CD4-positive, alpha-beta T cell treated with Interleukin-1 beta for 1 hour (primary cell): ENCODE measurements at places on chromosomes 16 and 17.

- DNase-seq: no peak
These were observed 7.6 kb downstream of the SNN start for GRCh38 chr16:11675561-11676511.

DNA sequence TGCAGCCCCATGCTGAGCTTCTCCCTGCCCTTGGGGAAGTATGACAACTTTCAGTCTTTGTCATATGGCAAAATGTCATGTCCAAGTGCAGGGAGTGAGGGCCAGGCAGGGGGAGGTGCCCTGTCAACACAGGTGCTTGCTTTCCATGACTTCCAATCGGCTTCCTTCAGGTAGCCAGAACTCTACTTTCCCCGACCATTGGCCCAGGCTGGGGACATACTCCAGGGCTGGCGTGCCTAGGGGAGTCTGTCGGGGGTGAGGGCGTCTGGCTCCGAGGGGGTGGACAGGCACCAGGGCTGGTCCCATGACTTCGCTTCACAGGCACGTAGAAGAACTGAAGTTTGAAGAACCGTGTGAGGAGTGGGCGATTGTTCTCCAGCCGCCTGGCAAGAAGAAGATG lies 19.8 kb upstream of the PIK3R6 start:
- DNase-seq: no peak

DNA sequence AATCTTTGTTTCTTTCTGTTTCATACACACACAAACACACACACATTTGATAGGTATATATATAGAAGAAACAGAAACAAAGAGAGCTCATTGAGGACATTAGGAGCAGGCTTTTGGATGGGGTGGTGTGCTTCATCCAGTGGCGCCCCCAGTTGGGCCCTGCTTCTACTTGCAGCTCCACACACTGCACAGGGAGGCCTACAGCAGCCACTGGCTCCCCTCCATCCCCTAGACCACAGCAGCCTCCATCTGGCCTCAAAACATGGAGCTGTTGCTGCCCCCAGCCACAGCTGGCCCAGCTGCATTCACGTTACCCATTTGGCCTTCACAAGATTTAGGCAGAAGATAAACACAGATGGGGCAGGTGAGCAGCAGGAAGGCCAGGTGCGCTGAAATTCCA lies 33.1 kb upstream of the NF1 start:
- DNase-seq: no peak

DNA sequence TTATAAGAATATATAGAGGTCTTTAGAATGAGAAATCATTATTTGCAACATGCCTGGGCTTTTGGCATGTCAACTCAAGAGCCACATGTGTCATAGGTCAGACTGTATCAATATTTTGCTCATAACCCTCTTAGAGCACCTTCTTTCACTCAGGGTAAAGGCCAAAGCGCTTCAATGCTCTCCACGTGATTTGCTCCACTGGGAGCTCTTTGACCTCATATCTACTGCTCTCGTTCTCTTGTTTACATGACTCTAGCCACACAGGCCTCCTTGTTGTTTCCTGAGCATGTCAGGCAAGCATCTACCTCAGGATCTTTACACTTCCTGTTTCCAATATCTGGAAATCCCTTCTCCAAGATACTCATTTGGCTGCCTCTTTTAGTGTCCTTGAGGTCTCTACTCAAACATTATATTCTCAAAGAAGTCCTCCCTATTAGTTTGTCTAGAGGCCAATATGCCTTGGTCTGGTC lies 148.4 kb downstream of the TOX3 start:
- no peak for DNase-seq

- DNase-seq: peak; percentile 66
These were observed 59.8 kb downstream of the NEUROD2 start for GRCh38 chr17:39547713-39548478.

DNA sequence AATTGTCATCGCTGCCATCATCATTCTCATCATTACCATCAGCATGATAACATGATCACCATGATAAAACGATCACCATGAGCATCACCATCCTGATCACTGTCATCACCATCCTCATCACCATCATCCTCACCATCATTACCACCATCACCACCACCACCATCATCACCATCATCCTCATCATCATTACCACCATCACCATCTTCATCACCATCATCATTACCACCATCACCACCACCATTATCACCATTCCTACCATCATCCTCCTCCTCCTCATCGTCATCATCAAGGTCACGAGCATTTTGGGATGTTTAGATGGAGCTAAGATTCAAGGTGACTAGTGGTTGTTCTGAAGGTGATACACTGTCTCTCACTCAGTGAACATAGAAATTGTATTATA lies 221.0 kb downstream of the FOXL1 start:
- DNase-seq: no peak

- no peak for DNase-seq
These were observed 48.5 kb downstream of the ARHGAP27 start for GRCh38 chr17:45384047-45384788.

- DNase-seq: no peak
These were observed 55.4 kb downstream of the CREBBP start for GRCh38 chr16:3825103-3825502.

DNA sequence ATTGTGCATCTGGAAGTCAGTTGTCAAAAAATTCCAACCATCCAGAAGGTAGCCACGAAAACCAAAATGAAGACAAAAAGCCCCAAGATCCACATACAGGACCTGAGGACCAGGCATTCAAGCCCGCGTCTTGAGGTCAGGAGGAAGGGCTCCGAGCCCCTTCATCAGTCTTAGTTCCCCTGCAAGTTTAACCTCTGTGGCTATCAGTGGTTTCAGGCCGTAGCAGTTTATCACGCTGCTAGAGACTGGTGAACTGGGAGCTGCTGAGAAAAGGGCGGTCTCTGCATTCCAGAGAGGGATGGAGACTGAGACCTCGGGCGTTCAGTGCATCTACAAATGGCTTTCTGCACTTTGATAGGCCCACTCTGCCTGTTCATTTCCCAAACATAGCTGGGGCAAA lies 70.6 kb downstream of the IRF8 start:
- no peak for DNase-seq

- no peak for DNase-seq
These were observed 67.7 kb downstream of the TBX4 start for GRCh38 chr17:61519754-61520440.

DNA sequence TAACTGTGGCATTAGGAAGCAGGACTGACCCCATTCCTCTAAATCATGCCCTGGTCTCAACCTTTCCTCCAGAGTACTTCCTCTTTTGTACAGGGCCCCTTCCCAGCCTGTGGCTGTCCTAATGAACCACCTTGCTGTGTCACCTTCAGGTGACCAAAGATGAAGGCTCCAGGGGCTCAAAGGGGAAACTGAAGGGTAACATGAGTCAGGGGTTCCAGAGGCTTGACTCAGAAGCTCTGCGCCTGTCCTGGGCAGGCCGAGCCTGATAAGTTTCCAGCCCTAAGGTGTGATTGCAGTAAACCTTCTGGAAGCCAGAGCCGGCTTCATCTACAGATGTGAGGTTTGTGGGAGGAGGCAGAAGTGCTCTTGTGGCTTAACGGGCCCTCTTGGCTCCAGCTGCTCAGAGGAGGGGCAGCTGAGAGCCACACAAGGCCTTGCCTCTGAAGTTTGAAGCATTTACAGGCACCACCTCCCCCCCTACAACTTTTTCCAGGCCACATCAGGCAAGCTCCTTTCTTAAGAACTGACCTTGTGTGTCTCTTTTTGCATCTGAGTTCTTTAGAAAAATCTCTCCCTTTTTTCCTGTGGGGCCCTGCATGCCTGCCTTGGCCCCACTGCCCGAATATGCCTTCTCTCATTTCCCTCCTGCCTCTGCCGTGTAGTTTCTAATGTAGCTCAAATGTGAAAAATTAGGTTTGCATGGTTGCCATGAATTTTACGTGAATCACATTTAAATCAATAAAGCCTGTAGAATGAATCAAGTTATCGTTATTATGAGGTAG lies 149.9 kb downstream of the CLEC16A start:
- no peak for DNase-seq

DNA sequence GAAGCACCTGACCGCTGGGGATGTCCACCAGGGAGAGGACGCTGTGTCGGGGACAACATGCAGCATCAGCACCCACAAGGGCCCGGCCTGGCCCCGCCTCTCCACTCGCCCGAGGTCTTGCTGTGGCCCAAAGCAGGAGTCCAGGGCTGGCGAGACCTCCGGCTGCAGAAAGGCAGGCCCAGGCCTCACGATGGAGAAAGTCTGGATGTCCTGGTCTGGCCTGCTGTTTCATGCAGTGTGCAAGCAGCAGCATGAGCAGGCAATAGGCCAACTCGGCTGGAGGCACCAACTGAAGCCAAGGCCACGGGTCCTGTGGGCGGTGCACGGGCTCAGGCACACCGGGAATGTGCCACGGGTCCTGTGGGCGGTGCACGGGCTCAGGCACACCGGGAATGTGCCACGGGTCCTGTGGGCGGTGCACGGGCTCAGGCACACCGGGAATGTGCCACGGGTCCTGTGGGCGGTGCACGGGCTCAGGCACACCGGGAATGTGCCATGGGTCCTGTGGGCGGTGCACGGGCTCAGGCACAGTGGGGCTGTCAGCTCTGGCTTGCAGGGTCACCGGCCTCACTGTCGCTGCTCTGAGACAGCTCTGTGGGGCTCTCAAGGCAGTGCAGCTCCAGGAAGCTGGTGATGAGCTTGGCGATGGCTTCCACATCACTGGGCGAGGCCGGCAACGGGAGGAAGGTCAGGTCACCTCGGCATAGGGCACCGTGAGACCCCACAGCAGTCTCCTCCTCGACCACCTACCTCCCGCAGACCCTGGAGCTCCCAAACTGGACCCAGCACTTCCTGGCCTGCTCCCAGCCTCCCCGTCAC lies 6.9 kb downstream of the CYBC1 start:
- DNase-seq: no peak

GRCh38 chr16:3149630-3150345 lies 15.0 kb downstream of the ZNF213 start:
- DNase-seq: peak; percentile 53

GRCh38 chr17:81349397-81350319 lies 45.6 kb upstream of the BAHCC1 start:
- DNase-seq: no peak

DNA sequence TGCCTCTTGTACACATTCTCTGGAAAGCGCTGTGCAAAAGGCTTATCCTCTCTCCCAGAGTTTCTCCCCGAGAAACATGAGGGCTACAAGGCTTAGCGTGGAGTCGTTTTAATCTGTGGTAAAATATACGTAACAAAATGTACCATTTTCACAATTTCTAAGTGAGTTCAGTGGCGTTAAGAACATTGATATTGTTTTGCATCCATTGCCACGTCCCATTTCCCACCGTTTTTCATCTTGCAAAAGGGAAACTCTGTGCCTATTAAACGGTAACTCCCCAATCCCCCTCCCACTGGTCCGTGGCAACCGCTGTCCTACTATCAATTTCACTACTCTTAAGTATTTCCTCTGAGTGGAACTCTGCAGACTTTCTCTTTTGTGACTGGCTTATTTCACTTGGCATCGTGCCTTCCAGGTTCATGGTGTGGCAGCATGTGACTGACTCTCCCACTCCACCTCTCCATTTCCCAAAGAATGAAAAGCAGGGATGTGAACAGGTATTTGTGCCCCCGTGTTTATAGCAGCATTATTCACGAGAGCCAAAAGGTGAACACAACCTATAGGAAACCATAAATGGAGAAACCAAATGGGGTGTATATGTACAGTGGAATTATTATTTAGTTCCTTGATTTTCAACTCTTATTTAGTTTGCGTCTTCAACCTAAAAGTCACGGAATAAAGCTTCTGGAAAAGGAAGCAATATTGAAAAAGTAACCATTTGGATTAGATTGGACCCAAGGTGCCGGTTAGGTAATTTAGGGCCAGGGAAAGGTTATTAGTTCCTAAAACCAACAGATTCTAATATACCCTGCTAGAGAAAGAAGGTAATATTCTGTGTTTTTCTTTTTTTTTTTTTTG lies 1.1 kb upstream of the USP32 start:
- DNase-seq: peak; percentile 24

GRCh38 chr17:19386974-19387920 lies at the start of gene MFAP4:
Gene MFAP4 (minus strand): TSS chr17:19387190. CDS start chr17:19387155, 35 bp downstream.
- no peak for DNase-seq

GRCh38 chr16:69858191-69859104 lies 92.7 kb upstream of the CLEC18A start:
- no peak for DNase-seq

DNA sequence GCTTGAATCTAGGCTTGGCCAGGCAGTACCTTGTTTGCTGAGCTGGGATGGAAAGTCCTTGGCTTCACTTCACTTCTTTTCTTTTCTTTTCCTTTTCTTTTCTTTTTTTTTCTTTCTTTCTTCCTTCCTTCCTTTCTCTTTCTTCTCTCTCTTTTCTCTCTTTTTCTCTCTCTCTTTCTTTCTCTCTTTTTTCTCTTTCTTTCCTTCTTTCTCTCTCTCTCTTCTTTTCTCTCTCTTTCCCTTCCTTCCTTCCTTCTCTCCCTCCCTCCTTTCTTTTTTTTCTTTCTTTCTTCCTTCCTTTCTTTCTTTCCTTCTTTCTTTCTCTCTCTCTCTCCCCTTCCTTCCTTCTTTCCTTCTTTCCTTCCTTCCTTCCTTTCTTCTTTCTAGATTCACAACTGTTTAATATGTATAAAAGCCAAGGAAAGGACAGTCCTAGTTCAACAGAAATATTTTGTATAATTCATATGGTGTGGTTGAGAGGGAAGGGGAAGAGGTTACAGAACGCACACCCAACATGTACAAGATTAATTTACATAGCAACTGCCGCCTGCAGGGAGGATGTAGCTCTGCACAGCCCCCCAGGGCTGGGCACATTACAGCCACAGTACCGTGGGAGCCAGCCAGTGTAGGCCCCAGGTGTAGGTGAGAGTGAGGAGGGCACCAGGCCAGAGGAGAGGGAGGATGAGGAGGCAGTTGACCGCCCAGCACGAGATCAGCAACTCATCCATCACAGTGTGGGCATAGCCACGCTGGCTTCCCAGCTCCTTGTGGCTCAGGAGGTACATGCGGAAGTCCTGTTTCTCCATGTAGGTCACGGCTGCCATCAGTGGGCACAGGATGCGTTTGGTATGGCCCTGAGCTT lies 9.7 kb upstream of the ITGB3 start:
- DNase-seq: no peak

DNA sequence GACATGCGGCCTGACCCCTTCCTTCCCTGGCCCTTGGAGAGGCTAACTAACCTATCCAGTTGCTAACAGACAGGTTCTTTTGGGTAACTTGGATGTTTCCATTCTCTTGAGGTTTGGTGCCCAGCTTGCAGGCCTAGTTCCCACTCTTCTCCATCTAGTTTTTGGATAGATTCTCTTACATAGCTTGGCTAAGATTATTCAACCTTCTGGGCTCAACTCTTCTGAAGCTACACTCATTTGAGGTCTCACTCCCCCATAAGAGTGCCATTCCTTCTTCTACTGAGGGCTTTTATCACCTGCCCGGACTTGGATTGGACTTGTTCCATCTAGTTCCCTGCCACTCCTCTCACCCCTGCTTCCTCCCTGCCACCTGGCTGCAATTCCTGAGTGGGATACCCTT lies 44.1 kb upstream of the MARCHF10 start:
- DNase-seq: no peak

- no peak for DNase-seq
These were observed 1.8 kb downstream of the SGF29 start for GRCh38 chr16:28555561-28555960.

DNA sequence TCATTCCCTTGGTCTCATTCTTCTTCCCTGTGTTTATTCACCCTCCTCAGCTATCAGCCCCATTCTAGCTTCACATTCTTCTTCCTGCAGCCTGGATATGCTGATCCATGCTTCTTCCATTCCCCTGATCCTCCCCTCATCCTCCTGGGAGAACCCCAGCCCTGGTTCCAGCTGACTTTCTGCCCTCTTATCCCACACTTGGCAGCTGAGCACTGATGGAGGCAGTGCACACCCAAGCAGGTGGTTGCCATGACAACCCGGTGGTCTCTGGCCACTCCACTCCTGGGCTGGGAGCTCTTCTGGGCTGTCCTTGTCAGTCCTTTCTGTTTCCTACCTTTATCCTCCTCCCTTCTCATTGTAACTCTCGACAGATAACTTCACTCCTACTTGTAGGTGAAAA lies 16.7 kb upstream of the TUBG2 start:
- DNase-seq: no peak

GRCh38 chr16:85750827-85751697 lies at the start of gene C16orf74:
Gene C16orf74 (minus strand): TSS chr16:85751096. CDS start chr16:85735217, 15,879 bp downstream.
- no peak for DNase-seq
